Stimulated activated naive CD4-positive, alpha-beta T cell (primary cell): ENCODE measurements at places on chromosomes 7 and 10.

- no peak for DNase-seq
These were observed 65.1 kb downstream of the CAMK1D start for GRCh38 chr10:12414278-12414989.

GRCh38 chr7:22356701-22357310 lies at the start of gene RAPGEF5:
TSS of gene RAPGEF5 (minus strand) at chr7:22357154. CDS start at chr7:22357060, 94 bp downstream.
- DNase-seq = no peak

GRCh38 chr10:89837165-89838043 lies 136.0 kb downstream of the KIF20B start:
- DNase-seq = peak; percentile 7

GRCh38 chr7:6643915-6644625 lies 7.0 kb downstream of the ZNF316 start:
- DNase-seq = no peak

GRCh38 chr7:1735262-1735661 lies 65.2 kb downstream of the ELFN1 start:
- DNase-seq = no peak

GRCh38 chr7:107924841-107925504 lies 34.0 kb downstream of the DLD start:
- DNase-seq = no peak

DNA sequence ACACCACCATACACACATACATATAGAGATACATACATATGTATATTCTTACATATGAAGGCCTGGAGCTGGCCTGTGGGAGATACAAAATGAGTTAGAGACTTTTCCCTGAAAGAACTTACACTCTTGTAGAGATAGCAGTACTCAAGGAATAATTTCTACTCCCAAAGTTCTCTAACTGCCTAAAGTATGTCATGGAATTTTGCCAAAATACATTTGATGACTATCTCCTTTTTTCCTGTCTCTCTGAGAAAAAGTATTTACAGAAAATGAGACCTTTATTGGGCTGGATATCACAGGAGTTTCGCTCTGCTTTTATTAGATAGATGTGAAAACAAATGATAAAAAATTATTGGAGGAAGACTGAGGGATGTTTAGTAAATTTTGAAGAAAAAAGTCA lies 220.1 kb downstream of the POU6F2 start:
- no peak for DNase-seq

- no peak for DNase-seq
These were observed 669 bp downstream of the PI4K2A start for GRCh38 chr10:97640868-97641811.

DNA sequence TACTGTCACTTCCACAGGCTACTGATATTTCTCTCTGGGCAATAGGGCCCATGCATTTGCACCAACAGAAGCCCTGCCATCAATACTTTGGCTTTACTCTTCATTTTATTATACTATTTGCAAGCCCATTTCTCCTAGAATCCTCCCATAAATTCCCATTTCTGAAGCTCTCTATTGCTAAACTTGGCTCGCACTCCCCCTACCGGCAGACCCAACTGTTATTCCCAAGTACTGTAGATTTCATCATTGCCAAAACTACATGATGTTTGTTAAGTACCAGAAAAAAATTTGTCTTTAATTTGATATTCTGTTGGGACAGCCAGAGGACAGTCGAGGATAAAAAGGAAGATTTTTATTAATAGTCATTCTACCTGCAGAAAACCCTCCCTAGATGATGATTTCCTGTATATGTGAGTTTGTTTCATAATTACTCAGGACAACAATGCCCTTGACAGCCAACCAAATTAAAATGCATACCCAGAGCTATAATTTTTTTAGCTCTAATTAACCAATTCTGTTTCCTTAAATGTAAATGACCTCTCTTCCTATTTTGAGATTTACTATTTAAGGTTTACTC lies 298.6 kb downstream of the REEP3 start:
- no peak for DNase-seq

DNA sequence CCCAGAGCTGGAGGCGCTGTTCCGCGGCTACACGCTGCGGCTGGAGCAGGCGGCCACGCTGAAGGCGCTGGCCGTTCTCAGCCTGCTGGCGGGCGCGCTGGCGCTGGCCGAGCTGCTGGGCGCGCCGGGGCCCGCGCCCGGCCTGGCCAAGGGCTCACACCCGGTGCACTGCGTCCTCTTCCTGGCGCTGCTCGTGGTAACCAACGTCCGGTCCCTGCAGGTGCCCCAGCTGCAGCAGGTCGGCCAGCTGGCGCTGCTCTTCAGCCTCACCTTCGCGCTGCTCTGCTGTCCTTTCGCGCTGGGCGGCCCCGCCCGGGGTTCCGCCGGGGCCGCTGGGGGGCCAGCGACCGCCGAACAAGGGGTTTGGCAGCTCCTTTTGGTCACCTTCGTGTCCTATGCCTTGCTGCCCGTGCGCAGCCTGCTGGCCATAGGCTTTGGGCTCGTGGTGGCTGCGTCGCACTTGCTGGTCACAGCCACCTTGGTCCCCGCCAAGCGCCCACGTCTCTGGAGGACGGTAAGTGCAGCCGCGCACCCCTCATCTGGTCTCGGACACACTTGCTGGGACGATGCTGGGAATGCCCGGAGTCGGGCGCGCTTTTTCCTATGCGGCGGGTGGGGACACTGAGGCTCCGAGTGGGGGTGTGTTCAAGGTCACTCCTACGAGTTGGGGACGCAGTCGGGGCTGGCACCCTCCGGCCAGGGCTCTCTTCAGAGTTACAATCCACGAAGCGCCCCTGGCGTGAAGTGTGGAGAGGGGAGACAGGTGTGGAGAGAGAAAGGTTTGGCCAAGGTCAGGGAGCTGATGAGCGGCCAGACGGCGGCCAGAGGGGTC lies 717 bp downstream of the ADCY1 start:
- no peak for DNase-seq

- peak; percentile 42 for DNase-seq
These were observed 1.5 kb downstream of the STX1A start for GRCh38 chr7:73717991-73718405.

DNA sequence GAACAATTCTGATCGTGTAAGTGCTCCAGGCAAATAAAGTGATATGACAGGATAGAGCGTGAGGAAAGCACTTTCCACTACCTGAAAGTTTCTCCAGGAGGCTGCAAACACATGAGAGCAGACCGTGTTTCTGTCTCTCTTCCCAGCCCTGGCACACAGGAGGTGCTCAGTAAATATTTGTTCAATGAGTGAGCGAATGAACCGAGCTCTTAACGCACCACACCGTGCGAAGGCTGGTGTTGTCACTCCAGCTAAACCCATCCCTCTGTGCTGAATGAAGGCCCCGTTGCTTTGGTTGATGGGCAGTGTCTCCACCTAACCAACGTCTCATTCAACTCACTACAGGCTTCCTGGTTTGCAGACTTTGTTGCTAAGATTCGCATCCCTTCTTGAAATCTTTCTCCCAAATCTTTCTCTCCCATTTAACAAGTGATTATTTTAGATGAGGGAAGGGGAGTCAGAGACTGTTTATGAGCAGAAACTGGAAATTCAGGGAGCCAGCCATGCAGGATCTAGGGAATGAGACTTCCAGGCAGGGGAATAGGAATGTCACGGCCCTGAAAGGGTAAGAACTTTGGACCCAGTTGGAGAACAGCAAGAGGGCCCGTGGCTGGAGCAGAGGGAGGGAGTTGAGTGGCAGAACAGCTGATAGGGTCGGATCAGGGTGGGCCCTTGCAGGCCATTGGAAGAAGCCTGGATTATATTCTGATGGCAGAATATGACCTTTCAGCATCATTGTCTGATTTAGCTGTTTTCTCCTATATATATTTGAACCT lies 282.6 kb downstream of the CAMK1D start:
- no peak for DNase-seq

DNA sequence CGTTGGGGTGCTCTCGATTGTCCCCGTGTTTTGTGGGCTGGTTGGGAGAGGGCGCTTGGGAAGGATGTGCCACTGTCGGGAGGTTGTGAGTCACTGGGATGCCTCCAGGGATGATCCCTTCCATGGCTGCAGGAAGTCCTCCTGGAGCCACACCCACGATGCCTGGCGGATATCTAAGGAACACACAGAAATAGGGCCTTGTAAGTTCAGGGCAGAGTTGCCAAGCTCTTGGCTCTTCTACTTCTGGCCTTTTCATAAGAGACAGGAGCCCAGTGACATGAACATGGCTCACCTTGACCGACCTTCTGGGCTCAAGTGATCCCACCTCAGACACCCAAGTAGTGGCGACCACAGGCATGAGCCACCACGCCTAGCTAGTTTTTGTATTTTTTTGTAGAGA lies 47.6 kb downstream of the ZRANB1 start:
- no peak for DNase-seq

DNA sequence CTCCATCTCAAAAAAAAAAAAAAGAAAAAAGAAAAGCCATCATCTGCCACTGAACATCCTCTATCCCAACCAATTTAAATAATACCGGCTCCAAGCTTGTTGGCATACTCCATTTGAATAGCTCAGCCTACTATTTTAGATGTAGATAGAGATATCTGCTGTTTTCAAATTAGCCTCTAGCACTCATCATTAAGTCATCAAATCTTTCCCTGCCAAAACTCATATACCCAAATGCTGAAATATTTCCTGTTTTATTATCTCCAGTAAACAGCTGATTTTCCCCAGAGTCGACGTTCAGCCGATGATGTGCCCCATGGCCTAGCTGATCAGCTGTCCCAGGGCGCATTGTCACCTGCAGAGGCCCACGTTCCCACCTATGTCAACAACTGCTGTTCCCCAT lies 34.5 kb upstream of the FRMD4A start:
- DNase-seq = no peak

- no peak for DNase-seq
These were observed 2.3 kb downstream of the INPP5A start for GRCh38 chr10:132539894-132540293.

DNA sequence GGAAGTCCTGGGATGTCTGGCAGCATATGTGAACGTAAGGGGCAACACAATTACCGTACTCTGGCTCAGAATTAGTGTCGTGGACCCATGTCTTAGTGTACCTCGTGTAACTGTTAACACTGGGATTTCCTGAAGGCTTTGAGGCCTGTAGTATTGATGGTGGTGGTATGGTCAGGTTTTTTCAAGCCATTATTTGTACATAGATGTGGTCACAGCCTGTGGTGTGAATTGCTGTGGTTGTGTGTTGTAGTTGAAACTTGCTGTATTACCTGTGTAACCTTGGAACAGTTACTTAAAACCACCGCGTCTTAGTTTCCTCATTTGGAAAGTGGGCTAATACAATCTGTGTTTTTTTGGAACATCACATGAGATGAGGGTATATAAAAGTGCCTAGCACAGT lies 5.3 kb downstream of the EXOC4 start:
- DNase-seq = no peak

DNA sequence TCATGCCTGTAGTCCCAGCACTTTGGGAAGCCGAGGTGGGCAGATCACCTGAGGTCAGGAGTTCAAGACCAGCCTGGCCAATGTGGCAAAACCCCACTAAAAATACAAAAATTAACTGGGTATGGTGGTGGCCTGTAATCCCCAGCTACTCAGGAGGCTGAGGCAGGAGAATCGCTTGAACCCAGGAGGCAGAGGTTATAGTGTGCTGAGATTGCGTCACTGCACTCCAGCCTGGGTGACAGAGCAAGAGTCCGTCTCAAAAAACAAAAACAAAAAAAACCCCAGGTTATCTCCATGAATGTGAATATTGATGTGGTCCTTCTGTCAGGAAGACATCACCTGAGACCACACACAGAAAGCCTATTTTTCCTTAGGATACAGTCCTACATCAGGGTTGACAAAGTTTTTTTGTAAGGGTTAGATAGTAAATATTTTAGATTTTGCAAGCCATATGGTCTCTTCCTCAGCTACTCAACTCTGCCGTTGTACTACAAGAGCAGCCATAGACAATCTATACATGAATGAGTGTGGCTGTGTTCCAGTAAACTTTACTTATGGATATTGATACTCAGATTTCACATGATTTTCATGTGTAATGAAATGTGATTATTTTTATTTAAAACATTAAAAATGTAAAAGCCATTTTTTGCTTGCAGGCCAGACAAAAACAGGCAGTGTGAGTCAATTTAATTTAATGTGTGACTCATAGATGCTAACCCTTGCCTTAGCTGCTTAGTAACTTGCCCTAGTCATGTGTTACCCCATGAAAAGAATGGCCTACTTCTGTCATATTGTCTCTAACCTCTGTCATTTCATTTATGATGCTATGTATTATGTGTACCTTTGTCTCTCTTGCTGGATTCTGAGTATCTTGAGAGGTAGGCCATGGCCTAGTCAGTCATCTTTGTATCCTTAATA lies 78.1 kb downstream of the TPST1 start:
- DNase-seq = no peak

DNA sequence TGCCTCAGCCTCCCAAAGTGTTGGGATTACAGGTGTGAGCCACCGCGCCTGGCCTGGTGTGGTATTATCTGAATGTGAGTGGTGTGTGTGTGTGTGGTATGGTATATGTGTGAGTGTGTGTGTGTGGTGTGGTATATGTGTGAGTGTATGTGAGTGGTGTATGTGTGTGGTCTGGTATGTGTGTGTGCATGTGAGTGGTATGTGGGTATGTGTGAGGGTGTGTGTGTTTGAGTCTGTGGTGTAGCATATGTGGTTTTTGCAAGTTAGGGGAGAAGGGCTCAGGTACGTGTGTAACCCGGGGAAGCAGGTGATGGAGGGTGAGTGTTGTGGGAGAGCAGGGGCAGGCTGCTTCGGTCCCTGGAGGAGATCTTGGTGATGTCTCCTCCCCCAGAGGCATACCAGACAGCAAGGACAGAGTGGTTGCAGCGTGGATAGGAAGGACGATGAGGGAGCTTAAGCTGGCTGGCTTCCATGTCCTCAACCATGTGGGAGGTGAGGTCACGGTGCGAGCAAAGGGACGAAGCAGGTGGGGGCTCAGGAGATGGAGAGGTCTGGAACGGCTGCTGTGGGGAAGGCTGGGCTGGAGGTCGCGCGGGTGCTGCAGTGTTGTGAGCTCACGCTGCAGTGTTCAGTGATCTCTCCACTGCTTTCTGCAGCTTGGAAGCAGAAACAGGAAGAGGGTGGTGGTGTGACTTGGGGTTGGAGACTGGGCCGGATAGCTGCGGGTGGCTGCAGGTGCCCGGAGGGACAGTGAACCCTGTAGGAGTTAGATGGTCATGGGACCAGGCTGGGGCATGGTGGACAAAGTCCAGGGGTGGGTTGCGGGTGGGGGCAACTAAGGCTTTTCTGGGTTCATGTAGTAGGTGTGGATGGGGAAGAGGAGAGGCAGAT lies 5.0 kb downstream of the ZYX start:
- DNase-seq = peak; percentile 51
